Colonic mucosa (tissue), 4 donors: ENCODE measurements at places on chromosomes 2 and 18.

GRCh38 chr18:50697509-50697908 lies 122.3 kb downstream of the MRO start:
- no peak for DNase-seq

GRCh38 chr2:145020694-145021093 lies 500.8 kb upstream of the ZEB2 start:
- DNase-seq, result no peak

- no peak for DNase-seq
Observed at GRCh38 chr2:179745635-179746256, 115.7 kb downstream of the ZNF385B start.

- DNase-seq, result no peak
Observed at GRCh38 chr2:4618630-4619228, 915.4 kb downstream of the DCDC2C start.

DNA sequence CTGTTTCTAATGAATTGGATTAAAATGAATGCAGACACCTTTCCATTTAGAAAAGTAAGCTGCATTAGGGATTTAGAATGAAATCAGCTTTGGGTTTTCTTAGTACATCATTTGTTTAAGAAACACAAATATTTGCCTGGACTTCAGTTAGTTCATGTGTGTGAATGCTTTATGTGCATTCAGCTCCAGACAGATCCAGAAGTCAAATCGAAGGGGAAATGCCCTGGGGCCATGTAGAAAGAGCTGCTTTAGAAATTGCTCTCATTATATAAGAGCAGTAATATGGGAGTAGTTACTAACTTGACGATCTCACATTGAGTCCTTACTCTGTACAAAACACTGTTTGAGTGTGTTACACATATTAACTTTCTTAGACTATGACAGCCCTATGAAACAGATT lies 88.0 kb upstream of the TTC39C start:
- no peak for DNase-seq

- no peak for DNase-seq
Observed at GRCh38 chr18:43661570-43661969, 384.3 kb upstream of the SYT4 start.

DNA sequence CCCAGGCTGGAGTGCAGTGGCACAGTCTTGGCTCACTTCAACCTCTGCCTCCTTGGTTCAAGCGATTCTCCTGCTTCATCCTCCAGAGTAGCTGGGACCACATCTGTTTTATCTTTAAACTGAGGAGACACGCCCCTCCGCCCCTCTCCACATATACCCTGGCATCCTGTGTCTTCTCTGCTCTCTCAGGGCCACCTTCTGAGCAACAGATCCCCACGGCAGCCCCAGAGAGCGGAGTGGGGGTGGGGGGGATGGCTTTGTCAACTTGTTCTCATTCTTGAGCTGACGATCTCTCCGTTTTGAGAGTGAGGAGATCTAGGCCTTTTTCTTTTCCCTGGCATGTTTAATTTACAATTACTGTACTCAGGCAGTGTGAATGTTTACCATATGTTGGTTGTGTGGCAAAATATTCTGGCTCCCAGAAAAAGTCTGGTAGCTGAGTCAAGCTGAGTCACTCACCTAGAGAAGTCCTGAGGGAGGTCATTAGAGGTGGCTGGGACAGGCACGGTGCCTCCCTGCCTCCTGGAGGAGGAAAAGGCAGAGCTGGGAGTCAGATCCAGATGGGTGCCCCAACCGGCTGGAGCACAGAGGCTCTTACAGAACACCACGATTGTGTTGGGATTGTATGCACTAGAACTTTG lies 19.5 kb upstream of the ID2 start:
- DNase-seq, result no peak

DNA sequence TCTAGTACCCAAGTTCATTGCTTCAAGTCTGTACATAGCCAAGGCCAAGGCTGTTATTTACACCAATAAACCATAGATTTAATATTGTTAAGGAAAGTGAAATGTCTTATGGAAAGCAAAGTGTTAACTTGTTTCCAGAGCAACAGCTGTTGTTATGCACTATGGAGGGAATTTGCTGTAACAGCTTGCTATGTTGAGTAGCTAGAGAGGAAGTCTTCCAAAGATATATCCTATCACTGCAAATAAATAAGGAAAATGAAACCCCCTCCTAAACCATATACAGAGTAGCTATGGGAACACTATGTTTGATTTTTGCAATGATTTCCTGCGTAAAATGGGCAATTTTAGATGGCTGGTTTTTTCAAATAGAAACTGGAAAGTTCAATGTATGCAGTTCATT lies 21.1 kb downstream of the TMEM182 start:
- DNase-seq, result no peak

DNA sequence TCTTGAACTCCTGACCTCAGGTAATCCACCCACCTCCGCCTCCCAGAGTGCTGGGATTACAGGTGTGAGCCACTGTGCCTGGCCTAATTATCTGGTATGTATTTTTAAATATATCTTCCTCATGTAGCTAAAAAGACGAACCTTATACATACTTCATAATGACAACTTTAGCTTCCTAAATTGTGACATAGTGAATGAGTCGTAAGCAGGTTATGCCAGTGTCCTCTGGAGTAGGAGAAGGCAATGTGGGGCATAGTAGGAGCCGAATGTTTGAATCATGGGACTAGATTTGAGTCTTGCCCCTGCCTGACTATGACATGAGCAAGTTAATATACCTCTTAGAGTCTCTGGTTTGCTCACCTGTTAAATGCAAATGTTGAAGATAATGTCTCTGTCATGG lies 95.8 kb upstream of the FOSL2 start:
- no peak for DNase-seq

- no peak for DNase-seq
Observed at GRCh38 chr2:134714228-134714627, 4.6 kb downstream of the TMEM163 start.
